ENCODE measurements at places on chromosomes 2 and 18.

DNA sequence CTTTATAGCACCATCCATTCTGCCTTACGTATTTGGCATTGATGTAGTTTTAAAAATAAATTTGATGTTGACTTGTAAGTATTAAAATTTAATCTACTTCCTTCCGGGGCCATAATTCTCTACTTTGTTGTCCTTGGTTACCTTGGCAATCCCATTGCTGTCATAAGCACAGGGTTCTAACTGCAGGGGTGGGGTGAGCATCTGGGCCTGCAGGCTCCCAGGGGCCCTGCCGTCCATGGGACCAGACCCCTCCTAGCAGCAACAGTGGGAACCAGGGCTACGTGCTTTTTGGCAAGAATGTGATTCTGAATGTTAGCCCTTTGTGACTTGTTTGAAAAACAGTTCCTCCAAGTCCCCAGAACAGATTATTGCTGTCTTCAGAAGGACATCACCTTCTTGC lies 4.9 kb downstream of the ASAP2 start:
- DNase-seq = no peak

DNA sequence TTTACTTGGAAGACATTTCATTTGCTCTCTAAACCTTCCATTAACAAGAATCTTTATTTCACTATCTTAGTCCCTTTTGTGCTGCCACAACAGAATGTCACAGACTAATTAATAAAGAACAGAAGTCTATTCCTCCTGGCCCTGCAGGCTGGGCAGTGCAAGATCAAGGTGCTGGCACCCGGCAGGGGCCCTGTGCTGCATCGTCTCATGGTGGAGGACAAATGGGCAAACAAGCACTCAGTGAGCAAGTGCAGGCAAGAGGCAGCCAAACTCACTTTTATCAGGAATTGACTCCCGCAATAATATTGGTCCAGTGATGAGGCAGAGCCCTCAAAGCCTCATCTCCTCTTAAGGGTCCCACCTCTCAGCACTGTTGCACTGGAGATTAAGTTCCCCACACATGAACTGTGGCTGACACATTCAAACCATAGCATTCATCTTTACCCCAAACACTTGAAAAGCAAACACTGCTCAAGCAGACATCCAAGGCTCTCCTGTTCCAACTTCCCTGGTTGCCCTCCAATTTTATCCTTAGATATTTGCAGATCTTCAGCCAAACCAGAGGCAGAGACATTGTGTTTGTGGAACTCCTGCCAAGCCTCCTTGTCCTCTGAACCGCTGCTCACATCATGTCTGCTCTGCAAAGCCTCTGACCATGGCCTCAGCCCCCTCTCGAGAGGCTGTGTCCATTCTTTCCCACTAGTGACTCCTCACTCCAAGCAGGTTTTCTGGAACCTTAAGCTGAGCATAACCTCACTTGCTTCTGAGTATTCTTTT lies 404.4 kb upstream of the SOX11 start:
- DNase-seq = no peak

DNA sequence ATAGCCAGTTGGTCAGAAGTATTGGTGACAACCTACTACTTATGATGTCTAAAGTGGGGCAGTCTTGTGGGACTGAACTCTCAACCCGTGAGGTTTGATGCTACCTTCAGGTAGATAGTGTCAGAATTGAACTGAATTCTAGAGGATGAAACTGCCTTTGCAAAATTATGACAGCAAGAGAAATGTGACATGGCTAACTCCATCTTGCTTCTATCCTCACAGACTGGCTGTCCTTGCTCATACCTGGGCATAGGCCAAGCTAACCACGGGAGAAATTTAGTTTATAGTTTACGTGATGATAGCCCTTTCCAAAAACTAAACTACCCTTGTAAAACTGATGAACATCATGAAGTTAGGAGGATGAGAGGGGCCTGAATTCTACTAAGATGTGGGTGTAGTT lies 24.9 kb upstream of the TGIF1 start:
- DNase-seq = no peak

GRCh38 chr2:66322506-66323260 lies 112.2 kb upstream of the MEIS1 start:
- no peak for DNase-seq

- no peak for DNase-seq
Measured at GRCh38 chr2:10344105-10345066, 41.7 kb downstream of the HPCAL1 start.

DNA sequence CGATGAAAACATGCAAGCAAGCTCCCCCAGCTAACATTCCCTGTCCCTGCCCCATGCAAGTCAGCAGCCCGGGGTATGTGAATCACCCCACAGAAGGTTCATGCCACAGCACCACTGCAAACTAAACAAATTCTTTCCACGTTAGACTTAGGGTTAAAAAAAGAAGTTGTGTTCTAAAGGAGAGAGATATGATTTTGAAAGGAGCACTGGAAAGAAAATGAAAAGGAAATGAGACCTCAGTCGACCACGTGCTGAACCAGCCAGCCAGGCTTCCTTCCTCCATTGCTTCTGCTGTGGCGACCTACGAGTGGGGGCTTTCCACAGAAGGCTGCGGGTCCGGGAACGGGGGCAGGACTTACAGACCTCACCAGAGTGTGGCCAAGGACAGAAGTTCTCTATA lies 52.0 kb downstream of the ARL4C start:
- DNase-seq = peak; percentile 55

DNA sequence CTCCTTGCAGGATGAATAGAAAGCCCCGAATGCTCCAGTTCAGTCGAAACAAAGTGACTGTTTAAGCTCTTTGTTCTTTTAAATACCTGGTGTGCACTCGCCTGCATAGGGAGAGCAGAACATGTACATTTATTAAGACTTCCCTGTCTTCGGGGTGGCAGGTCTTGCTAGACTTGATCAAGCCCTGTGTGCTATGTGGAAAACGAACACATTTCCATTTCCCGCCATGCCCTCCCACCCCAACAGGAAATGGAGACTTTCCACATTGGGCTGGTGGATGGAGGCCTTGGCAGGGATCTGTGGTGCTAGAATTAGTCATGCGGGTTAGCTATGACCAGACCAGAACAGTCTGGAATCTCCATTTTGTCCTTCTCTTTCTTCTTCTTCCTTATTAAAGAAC lies 321.0 kb upstream of the THSD7B start:
- no peak for DNase-seq

- no peak for DNase-seq
Measured at GRCh38 chr2:219515874-219516629, 1.8 kb downstream of the ASIC4 start.

GRCh38 chr2:46651363-46652099 lies 172.2 kb downstream of the TMEM247 start:
- DNase-seq = no peak

DNA sequence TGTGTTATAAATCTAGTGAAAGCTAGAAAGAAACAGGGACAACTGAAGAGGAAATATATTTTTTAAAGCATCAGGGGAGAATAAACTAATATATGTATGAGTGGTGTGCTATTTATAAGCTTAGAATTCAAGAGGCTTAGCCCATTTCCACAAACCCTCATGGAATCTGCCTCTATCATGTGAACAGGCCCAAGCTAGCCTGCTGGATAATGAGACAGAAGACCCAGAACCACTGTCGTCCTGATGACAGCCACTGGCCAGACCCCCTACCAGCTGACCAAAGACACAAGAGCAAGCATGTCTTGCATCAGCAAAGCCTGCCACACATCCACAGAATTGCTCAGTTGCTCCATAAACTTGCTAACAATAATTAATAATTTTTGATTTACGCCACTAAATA lies 382.3 kb upstream of the NXPH2 start:
- no peak for DNase-seq

DNA sequence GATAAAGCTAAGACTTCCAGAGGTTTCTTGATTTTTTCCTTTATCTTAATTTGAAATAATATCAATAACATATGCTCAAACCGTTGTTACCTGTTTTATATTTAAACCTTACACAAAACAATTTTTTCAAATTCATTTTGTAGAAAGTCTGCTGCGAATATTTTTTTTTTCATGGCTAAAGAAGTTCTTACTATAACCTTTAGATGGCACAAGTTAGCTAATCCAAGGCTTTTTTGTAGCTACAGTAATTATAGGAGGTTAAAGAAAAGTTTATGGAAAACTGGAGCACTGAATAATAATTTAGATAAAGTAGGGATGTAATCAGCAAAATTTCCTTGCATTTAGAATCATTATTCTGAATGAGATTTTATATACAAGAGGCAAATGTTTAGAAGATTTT lies 78.0 kb upstream of the PNPT1 start:
- DNase-seq = no peak

DNA sequence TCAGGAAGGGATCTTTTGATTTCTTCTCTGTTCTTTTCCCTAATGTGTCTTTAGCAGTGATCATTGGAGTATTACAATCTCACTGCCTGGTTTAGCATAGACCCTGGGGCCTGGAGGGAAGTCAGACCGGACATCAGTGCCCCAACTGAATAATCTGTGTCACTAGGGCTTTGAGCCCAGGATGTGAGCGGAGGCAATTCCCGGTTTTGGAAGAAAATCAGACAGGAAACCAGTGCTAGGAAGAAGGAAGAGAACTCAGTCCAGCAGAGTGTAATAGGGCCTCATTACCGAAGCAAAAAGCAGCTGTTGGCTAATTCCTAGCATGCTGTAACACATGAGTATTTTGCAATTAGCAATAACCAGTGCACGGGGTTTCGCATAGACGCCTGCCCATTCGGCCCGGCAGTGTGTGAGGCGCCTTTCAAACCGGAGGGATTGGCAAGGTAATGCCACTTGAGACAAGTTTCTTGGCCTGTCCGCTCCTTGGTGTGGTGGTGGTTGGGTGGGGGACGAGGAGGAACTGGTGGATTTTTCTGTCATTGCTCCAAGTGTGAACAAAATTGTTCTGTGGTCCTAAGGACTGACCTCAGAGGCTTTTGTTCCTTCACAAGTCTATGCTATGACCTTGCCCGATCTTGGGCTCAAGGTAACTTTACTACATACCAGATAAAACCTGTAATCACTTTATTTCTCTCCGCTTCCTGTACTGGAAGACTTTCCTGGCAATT lies 2.8 kb downstream of the FOSL2 start:
- no peak for DNase-seq

GRCh38 chr2:186554850-186555671 lies 34.8 kb upstream of the ITGAV start:
- DNase-seq = no peak

DNA sequence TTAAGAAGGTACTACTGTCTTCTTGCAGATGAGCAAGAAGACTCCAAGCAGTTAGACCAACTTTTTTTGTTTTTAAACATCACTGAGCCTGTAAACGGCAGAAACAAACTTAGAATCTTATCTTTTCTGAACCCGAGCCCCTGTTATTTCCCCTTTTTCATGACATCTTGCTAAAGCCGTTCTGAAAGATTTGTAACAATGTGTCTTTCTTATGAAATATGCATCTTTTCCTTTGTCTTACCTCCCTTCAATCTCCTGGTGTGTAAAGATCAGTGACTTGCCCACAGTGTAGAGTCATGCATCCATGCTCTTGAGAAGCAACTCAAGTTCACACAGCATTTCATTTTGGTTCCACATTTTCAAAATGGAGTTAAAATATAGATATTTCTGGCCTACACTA lies 288.8 kb upstream of the CELF4 start:
- DNase-seq = no peak

DNA sequence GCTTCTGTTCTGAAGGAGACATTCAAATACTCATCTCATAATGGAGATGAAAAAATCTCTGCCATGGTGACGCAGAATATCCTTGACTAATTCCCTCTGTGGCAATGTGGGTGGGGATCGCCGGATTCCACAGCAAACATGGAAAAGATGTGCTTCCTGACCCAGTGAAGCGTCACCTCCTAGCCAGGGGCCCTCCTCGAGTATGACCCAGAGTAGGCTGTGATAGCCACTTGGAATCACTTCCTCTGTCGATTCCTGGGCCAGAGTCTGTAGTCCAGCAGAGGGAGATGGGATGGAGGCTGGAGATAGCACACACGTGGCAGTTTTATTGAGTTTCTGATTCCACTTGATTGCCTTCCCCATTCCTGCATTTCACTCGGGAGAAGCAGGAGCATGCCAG lies 36.8 kb downstream of the DRC1 start:
- DNase-seq = no peak

DNA sequence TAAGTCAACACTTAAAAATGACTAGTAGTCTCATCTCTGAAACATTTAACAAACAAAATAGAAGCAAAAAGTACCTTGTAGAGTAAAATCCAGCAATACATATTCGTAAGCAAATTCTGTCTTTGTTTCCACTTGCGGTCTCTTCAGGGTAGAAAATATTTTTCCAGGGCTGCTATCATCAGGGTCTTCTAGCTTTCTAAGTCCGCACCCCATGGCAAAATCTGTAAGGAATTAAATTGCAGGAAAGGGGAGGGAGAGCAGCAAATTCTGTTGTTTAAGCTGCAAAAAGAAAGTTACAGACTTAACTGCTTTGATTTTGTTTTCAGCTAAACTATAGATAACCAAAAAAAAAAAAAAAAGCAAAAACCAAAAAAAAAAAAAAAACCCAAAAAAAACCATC lies at the start of gene RFTN2:
TSS of gene RFTN2 (minus strand) at position 342 of the 400 bp plus-strand sequence. CDS start at position 213, 129 bp downstream.
- no peak for DNase-seq

GRCh38 chr2:161578998-161579397 lies 45.2 kb upstream of the SLC4A10 start:
- no peak for DNase-seq

DNA sequence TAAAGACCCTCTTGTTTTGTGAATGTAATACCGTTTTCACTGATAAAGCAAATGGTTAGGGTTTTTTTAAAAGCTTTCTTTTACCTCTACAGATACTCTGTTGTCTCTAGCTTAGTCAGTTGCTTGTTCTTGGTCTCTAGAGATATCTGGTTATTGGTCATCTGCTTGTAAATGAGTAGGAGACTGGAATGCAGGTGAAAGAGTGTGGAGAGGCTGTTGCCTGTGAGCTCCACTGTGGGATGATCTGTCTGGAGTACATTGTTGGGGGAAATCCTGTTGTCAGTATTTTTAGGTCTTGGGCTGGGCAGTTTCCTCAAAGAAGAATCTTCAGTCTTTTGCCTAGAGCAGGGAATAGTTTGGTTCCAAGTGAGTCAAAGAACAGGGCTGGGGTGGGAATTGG lies 67.7 kb downstream of the SMCHD1 start:
- no peak for DNase-seq

DNA sequence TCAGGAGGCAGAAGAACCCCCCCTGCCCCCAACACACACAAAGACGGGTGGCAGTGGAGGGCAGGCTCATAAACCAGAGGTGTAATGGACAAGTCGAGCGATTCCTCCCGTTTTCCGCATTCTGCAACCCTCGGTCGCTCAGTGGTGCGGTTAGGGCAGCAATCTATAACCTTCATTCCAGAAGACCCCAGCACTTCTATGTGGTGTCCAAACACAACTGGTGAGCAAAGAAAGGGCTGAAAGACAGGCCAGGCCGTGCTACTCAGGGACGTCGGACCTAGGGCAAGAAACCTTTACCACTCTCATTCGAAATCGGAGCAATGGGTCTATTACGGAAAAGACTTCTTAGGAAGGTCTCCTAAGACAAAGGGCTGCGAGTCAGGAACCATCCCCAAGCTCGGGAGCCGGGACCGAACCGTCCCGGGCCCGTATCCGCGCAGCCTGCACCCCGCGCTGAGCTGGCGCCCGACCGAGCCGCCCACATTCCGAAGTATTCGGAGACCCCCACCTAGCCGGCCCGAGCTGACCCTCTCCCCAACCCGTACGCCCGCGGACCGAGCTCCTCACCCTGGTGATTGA lies 568 bp downstream of the ARL5A start:
- DNase-seq = peak; percentile 19
